ENCODE measurements at places on chromosomes 11 and 22.

DNA sequence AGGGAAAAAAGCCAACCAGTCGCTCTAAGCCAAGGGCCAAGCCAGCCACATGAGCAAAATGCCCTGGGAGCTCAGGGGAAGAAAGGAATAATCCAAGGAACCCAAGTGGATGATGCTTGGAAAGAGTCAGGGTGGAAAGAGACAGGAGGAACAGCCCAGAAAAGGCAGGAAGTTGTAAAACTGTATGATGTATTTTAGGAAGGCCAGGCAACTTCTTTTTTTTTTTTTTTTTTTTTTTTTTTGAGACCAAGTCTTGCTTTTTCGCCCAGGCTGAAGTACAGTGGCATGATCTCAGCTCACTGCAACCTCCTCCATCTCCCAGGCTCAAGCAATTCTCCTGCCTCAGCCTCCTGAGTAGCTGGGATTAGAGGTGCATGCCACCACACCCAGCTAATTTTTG is 1.6 kb downstream of the LGALS12 start:
- no peak for DNase-seq

GRCh38 chr11:75090671-75091177 is 6.0 kb downstream of the OR2AT4 start:
- DNase-seq: no peak

- no peak for DNase-seq
Measured at GRCh38 chr22:45136594-45136993, 27.1 kb upstream of the NUP50 start.

DNA sequence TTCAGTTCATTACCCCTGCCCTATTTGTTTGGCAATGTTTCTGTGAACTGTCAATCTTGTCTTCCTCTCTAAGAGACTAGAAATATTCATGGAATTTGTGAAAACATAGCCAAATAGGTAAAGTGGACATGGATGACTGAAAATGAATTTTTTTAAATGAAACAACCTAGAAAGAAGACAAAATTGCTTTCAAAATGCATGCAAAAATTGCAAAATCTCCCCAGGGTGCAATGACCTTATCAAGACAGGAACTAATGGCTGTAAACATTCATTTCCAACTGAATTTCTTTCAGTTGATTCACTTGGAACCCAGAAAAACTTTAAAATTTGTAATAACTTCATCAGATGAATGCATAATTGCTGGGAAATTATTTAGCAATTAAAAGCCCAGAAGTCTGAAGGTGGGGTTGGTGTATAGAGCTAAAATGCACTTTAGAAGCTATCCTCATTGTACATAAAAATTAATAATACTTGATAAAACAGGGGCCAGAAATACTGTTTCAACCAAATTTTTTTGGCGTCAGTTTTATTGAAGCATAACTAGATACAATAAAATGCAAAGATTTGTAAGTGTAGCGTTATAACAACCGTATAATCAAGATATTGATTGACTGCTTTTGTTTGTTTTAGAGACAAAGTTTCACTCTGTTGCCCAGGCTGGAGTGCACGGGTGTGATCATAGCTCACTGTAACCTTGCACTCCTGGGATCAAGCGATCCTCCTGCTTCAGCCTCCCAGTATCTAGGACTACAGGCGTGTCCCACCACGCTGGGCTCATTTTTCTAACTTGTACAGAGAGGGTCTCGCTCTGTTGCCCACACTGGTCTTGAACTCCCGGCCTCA is 27.6 kb upstream of the SLC35C1 start:
- DNase-seq: no peak
